Cerebellum (tissue), 4 donors: ENCODE measurements at places on chromosomes 2 and 18. TPM values are rescaled to one million over a fixed set of nuclear protein-coding genes. Genes with fewer than 3 reads are reported as not detected.

ACTG2 gene
- 1.1 TPM for total RNA-seq

- DNase-seq, result no peak
These were observed 290.0 kb downstream of the NEDD4L start for GRCh38 chr18:58334061-58334460.

DNA sequence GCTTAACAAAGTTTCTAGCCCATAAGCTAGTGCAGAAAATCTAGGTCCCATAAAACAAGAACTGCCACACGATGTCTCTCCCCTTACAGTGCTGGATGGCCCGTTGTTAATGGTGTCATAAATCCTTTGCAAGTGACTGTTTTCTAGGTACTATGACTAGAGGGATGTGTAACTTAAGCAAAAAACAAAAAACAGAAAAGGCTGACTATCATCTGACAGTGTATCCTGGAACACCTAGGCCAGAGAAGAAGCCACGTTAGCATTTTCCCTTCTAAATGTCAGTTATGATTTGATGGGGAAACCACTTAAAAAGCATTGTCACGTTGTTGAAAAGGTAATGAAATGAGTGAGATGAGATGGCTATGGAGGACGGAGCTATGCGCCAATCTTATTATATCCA is 2.4 kb downstream of the CASP8 start:
- no peak for DNase-seq

- DNase-seq, result no peak
These were observed 49.9 kb downstream of the CD8B2 start for GRCh38 chr2:106537047-106537446.

GRCh38 chr2:231464576-231465540 is 574 bp upstream of the NCL start:
- peak; percentile 99 for DNase-seq
